ENCODE measurements at places on chromosomes 3 and 15.
A peak's percentile ranks its signal among the peaks of the same experiment; 100 is the strongest.

DNA sequence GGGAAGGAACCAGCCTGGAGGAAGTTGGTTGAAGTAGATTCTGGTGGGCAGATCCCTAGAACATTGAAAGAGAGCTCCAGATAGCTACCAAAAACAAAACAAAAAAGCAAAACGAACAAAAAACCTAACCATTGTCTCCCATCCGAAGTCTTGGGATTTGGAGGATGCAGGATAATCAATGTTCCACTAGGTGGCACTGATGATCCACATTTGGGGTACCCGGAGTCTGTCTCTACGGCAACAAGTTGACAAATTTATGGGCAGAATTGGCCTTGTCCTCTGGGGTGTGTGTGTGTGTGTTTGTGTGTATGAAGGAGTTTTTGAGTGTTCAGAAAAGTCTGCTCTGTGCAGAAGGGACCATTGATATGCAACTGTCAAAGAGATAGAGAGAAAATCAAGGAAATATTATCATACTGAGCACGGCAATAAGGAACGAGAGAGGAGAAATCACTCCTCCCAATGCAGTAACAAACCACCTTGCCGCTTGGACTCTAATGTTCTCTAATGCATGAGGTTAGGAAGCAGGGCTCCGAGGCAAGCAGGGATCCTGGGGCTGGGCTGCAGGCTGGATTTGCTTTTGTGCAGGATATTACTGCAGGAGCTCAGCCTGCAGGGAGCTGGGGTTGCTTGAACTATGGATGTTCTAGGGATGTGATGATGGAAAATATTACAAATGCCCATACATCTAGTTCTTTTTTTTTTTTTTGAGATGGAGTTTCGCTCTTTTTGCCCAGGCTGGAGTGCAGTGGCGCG lies 59.8 kb upstream of the KLHL25 start:
- DNase-seq = peak; percentile 65

DNA sequence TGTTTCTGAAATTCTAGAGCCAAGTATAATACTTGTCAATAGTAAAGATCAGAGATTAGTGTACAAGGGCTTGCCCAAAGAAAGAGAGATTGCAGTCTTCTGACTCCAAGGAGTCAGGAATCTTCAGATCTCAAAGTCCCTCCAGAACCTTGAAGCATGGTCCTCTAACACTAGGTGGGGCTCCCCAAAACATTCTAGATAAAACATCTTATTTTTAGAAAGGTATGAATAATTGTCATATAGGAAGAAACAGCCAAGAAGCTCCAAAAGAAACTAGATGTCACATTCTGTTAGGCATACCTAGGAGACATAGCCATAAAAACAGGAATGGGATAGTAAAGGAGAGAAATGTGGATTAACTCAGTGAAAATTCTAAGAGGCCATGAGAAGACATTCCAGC lies 10.7 kb downstream of the MUC13 start:
- no peak for DNase-seq

GRCh38 chr3:18425641-18426257 lies 610 bp upstream of the SATB1 start:
- no peak for DNase-seq

DNA sequence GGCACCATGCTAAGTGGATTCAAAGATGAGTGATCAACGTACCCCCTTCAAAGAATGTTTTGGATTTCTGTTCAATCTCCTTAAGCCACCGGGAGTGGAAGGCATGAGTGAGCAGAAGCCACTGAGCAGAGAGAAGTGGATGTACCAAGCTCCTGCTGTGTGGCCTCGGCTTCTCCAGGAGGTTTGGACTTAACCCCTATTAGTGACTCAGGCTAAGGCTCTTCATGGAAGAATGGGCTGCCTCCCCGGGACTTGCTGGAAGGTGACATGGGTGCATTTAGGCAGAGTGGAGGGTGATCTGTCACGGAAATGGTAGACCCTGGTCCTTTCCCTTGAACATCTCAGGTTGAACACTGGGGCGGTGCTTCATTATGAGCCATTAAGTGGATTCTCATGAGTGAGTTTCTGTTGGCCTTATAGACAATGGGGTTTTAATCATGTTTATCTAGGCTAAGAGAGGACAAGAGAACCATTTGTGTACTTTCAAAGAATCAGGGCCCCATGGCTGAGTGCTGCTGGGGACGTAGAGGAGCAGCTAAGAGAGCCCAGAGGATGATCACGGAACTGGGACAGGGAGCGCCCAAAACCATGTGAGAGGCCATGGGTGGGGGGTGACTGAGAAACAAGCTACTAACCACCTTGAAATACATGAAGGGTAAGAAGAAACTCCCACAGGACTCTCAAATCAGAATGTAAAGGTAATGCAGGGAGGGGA lies 62.2 kb downstream of the HES1 start:
- DNase-seq = no peak

DNA sequence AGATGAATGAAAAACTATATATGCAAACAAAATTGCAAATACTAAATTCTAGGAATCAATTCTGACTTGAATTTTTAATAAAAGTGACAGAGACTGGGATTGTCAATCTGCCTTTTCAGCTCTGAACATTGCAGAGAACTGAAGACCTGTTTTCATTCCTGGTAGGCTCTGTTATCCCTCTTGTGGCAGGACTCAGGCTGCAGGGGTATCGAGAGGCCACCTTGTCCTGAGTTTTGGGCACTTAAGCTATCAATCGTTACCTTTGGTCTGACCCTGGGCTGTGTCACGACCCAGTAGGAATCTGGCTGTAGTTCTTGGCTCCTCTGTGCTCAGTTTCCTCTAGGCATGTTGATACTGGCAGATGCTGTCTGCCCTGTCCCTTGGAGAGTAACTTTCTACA lies 238.0 kb downstream of the CACNA2D3 start:
- DNase-seq = no peak

GRCh38 chr3:67311440-67311839 lies 313.3 kb downstream of the KBTBD8 start:
- DNase-seq = no peak

GRCh38 chr3:70981231-70981880 lies 602.2 kb downstream of the FOXP1 start:
- no peak for DNase-seq

- no peak for DNase-seq
Observed at GRCh38 chr3:197006446-197006845, 23.2 kb downstream of the MELTF start.

DNA sequence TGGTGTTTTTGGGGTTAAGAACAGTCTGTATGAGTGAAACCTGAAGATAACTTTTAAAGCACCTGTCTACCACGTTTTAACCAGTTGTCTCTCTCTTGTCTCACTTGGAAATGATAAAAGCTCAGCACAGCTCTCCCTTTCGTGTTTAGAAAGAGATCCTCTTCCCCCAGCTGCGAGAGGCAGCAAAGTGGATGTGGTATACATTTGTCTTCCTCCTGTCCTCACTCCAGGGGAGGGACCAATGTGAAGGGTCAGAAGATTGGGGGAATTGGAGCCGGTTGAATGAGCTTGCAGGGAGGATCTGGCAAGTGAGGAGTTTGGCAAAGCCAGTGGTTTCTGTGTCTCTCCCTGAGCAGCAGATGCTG lies 14.6 kb downstream of the SMAD6 start:
- no peak for DNase-seq
